ENCODE measurements at places on chromosomes 16 and 17. TPM values are rescaled to one million over a fixed set of nuclear protein-coding genes. Genes with fewer than 3 reads are reported as not detected.
A peak's percentile ranks its signal among the peaks of the same experiment; 100 is the strongest.

DNA sequence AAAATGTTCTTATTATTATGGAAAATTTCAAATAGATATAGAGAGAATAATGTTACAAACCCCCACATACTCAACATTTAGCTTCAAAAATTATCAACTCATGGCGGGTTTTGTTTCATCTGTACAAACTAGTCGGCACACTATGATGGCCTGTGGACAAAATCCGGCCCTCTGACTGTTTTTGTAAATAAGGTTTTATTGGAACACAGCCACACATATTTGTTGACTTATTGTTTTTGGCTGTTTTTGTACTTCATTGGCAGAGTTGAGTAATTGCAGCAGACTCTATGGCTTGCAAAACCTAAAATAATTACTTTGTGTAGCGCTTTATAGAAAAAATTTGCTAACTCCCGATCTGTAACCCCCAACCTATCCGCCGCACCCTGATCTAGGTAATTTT, 41.4 kb upstream of the CLEC18A start:
- no peak for DNase-seq

The GPR142 gene
- not detected for polyA plus RNA-seq

DNA sequence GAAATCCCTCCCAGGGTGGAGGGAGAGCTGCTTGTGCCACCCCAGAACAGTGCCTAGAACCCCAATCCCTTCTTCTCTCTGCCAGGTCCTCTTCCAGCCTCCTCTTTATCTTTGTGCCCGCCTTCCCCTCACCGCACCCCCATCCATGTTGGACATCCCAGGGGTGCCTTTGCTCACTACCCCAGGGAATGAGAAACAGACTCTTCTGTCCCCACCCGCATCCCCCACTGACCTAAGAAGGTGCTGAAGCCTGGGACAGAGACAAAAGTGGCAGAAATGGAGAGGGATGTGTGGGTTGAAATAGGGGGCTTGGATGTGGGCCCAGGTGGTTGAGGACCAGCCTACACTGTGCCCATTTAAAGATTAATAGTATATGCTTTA, 17.0 kb downstream of the ALOX15B start:
- DNase-seq = no peak

The LIG3 gene
- 11.4 TPM for polyA plus RNA-seq

The PLEKHM1 gene
- 19.4 TPM for polyA plus RNA-seq

DNA sequence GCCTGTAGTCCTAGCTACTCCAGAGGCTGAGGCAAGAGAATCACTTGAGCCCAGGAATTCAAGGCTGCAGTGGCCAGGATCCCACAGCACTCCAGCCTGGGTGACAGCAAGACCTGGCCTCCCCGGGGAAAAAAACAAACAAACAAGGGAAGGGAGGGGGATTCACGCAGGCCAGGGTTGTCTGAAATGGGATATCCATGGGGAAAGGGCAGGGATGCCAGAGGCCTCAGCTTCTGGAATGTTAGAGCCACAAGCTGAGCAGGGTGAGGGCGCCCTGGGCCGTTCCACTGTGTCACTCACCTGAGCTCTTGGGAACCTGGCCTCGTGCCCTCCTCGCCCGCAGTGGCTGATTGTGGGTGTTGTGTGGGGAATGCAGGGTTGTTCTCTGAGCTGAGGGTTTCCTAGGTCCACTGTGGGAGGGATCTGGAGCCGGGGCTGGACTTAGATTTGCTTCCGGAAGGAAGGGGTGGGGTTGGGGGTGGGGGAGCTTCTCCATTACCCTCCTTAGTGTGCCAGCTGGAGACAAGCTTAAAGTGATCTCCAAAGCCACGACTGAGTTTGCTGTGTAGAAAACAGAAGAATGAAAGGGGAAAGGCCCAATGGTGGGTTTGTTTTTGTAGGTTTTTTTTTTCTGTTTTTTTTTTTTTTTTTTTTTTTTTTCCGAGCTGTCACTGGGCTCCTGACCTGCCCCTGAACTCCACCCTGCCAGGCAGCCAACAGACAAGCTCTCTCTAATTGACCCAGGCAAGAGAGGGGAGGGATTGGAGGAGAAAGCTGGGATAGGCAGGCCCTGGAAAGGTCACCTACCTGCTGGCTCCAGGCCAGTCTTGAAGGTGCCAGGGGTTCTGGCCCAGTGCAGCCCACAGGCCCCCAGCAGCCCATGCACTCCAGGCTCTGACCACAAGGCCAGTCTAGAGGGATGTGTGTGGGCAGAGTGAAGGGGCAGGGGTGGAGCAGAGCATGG, at the start of gene SULT1A1:
Gene SULT1A1, minus strand, starts transcription at position 414 of the 964 bp plus-strand sequence. CDS start 1,189 bp downstream, outside the sequence.
- DNase-seq = peak; percentile 19

DNA sequence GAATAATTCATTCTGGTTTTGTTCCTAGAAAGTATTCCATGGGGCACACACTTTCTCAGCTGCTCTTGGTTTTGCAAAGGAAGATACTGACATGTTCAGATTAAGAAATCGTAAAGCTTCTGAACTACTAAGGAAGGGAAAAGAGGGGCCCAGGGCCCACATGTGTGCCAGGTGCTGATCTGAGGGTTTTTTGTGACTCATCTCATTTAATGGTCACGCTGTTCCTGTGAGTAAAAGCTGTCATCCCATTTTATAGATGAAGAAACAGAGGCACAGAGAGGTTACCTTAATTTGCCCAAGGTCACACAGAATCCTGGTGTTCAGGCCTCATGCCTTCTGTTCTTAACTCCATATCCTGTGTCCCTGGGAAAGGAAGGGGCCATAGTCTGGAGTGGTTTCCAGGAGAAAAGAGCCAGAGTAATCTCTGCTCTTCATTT, 113.2 kb downstream of the MSI2 start:
- DNase-seq = no peak

The ARHGDIG gene
- not detected for polyA plus RNA-seq

GRCh38 chr17:73482894-73483293, 161.4 kb downstream of the SDK2 start:
- no peak for DNase-seq

GRCh38 chr16:2042171-2042985, 5.3 kb downstream of the NTHL1 start:
- DNase-seq = no peak

The SECTM1 gene
- 0.91 TPM for polyA plus RNA-seq

DNA sequence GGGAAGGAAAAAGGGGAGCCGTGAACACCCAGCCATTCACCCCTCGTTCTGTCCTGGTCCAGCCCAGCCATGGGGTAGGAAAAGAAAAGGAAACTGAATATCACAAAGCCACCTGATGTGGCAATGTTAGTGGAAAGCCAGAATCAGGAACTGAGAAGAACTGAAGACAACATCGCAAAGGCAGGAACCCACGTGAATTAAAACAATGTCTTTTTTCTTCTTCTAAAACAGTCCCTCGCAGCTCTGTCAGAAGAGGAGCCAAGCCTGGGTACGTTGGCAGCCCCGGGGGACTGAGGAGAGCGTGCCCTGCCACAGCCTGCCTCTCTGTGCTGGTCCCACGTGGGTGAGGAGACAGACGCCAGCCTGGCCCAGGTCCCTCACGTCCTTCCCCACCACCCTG, 55.0 kb downstream of the ZNF423 start:
- DNase-seq = no peak

DNA sequence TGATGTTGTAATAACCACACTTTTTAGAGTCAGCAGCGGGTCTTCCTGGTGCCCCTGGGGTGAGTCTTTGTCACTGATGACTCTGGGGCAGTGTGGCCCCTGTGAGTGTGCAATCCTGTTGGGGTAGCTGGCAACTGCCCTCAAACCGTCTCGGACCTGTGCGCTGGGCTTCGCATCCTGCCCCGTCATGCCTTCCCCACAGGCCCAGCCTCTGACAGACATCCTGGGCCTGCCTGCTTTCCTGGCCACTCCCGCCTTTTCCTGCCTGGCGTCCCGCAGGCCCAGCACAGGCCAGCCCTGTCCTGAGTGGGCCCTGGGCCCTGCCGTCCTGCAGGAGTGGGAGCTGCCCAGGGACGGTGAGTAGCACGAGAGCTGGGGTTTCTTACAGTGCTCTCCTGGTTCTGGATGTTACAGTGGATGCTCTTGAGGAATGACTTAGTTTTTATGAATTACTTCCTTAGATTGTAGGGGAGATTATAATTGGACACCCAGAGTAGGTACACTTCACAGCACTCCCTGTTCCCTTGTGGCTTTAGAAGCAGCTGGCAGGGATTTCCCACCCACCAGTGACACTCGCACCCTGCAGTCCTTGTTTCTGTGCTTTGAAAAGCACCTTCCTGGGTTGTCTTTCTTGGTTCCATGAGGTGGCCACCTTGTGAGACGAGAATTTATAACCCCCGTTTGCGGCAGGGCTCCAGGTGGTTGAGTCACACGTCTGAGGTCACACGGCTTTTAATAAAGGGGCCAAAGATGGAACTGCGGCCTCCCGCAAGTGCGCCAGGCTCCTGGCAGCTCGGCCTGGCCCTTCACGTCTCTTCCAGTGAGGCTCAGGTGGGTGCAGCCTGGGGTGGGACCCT, 50.0 kb upstream of the CAPN15 start:
- DNase-seq = no peak

DNA sequence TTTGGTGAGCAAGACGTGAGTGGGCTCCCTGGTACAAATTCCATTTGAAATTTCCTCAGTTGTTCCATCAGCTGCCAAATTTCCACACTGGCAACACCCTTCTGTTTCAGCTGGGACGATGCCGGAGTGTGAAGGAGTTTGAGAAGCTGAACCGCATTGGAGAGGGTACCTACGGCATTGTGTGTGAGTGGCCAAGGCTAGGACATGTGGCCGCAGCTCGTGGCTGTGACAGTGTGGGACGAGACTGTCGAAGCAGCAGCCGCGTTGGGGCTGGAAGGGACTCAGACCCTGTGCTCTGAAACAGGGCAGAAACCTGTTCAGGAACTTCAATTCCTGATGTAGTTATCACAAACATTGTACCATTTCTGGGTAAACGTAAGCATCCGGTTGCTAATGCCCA, 2.7 kb downstream of the CDK10 start:
- DNase-seq = no peak

- no peak for DNase-seq
These were observed 127.8 kb downstream of the CPPED1 start for GRCh38 chr16:12675852-12676251.

- DNase-seq = peak; percentile 50
These were observed 9.0 kb downstream of the SLC5A10 start for GRCh38 chr17:18960803-18961511.

GRCh38 chr17:58632324-58633314, 59.2 kb downstream of the TEX14 start:
- no peak for DNase-seq

DNA sequence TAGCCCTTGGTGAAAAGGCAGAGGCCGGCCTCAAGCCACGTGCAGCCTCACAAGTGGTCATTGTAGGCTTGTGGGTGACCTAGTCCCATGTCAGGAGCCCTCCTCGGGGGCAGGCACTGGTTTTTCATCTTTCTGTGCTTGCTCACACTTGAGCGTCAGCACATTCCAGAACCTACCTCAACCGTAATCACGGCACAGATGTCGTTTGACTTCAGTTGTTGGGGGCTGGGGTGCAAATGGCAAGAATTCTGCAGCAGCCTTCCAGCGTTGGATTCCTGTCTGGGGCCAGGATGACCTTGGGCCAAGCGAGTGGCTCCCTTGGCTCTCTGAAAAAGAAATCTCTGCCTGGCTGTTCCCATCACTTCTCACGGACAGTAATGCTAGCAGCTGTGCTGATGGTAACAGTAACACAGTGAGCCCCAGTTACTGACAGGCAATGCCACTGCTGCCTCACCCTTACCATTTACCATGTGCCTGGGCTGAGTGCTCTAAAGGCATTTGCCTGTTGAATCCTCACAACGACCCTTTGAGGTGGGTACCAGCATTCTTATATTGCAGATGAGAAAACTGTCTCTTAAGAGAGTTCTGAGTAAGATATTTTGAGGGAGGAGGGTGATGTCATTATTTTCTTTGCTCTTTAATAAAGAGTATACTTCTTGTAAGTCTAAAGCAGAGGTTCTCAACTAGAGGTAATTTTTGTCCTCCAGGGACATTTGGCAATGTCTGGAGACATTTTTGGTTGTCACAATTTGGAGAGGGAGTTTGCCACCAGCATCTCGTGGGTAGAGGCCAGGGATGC, 46.5 kb downstream of the KSR1 start:
- DNase-seq = no peak

GRCh38 chr16:31200821-31201568, 1.6 kb downstream of the PYCARD start:
- peak; percentile 88 for DNase-seq

DNA sequence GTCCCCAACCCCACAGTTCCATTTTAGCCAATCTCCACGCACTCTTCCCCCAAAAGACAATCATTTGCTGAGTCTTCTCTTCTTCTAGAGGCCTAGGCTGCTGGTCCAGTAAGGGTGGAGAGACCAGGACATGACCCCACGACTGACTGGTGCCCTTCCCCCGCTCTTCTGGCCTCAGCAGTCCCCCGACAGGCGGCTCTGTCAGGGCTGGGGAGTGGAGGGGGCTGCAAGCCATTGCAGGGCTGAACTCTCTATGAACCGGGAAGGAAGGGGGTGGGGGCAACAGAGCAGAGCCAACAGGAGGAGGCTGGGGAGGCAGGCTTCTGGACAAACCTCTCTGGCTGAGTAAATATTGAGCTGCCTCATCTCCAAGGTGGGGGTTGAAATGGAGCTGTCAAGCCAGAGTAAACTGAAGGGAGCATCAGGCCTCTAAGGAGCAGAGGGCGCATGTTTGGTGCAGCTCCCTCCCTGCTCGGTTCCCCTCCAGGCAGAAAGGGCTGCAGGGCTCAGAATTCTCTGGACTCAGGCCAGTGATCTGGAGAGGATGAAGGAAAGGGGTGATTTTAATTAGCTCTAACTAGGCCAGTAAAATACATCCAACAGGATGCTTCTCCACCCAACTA, 8.7 kb downstream of the HOXB1 start:
- DNase-seq = no peak

- no peak for DNase-seq
These were observed 20.4 kb downstream of the TRIM16 start for GRCh38 chr17:15663691-15664090.

DNA sequence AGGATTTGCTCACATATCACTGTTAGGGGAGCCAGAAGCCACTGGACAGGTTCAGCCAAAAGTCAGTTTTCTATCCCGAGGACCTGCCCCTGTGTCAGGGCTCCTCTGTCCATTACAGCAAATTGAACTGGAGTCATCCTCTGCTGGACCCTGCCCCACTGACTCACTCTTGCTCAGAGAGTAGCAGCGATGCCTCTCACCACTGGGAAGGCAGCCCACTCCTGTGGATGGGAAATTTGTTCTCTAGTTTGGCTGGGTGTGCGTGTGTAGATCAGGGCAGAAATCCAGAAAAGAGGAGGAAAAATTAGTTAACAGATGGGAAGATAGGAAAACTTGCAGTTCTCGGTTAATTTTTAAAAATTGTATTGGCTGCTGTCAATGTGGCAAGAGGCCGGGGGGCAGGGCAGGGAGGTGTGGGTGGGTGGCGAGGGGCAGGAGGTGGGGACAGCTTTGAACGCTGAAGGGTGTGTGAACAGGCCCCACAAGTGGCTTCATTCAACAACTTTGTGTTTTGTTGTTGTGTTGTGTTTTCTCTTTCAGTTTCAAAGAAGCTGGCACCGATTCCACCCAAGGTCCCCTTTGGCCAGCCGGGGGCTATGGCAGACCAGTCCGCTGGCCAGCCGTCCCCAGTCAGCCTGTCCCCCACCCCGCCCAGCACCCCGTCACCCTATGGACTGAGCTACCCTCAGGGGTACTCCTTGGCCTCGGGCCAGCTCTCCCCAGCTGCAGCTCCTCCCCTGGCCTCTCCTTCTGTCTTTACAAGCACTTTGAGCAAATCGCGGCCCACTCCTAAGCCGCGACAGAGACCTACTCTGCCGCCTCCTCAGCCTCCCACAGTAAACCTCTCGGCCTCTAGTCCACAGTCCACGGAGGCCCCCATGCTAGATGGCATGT, 33.6 kb downstream of the ELAC2 start:
- DNase-seq = no peak
